ENCODE measurements at places on chromosomes 2 and 18.

GRCh38 chr2:55311444-55311870 lies 42.4 kb upstream of the MTIF2 start:
- no peak for DNase-seq

DNA sequence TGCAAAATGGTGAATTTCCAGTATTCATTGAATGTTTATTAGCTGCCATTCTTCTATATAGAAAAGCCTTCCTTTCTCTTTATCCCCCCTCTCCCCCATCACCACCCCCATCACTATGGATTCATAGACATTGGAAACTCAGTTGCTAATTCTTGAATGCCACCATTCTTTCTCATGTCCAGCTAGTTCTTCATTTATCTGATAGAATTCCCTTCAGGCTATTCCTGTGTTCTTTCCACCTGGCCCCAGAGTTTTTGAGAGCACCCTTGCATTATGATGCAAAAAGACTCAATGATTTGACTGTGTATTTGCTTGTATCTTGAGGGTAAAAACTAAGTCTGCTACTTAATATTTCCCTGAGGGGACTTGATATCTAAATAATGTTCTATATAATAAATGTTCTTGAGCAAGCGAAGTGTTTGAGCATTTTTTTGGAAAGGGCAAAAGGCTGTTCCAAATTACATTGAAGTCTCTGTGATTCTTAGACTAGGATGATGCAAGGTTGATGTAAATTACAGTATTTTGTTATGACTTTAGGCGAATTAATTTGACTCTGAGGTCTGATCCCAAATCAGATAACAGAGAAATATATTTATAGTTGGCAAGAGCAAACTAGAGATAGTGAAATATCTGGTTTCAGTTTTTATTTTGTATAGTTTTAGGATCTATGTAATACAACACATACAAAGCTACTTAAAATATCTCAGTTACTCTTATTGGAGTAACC lies 18.8 kb upstream of the SOS1 start:
- no peak for DNase-seq

- no peak for DNase-seq
Measured at GRCh38 chr2:129144082-129144791, 825.6 kb upstream of the HS6ST1 start.

DNA sequence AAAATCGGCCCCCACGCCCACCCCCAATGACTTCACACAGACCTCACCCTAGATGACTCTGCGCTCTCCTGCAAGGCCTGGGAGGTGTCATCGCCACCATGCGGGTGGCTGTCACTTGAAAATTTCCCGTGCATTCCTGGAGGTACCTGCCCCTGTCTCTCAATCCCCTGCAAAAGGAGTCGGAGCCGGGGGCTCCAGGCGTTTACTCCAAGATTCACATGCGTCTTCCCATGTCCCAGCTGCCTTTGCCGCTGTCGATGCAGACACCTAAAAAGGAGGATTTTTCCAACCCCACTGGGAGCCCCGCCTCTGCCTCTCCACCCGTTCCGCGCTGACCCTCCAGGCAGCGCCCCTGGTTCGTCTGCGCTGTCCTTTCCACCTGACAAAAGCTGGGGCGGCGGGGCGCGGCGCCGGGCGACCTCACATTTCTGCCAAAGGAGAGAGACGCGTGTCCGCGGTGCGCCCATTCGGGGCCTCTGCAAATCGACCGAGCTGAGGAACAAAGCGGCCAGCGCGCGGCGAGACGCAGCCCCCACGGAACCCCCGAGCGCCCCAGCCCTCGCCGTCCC lies 667 bp downstream of the REEP1 start:
- DNase-seq, result no peak

DNA sequence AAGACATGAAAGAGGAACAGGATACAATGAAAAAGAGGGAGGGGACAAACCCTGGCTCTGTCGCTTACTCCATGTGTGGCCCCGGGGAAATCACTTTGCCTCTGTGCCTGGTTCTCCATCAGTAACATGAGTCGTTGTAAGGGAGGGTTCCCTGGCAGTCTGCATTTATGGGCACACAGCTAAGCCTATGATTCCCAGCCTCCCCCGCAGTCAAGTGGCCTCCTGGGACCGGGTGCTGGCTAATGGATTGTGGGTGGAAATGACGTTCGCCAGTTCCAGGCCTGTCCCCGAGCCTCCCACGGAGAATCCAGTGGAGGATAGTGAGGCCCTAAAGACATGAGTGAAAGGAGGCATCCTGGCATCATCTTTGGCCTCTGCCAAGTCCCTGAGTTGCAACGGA lies 42.7 kb downstream of the SFXN5 start:
- peak; percentile 47 for DNase-seq

- no peak for DNase-seq
Measured at GRCh38 chr2:105746177-105747080, 1.7 kb downstream of the NCK2 start.

DNA sequence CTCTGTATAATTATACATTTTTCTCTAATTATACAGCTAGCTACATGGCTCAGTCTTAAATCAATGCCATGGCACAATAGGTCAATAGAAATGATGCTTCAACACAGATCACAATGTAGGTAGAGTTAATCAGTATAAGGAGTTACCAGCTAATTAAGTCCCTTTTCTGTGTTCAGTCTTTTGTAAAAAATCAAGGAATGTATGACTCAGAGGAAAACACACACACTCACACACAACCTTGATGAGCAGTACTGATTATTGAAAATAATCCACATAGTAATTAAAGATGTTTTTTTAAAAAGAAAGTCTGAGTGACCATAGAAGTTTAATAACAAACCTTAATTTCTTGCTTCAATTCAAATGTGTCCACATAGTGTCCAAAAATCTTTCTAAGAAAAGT lies 691.3 kb downstream of the LRP1B start:
- no peak for DNase-seq

DNA sequence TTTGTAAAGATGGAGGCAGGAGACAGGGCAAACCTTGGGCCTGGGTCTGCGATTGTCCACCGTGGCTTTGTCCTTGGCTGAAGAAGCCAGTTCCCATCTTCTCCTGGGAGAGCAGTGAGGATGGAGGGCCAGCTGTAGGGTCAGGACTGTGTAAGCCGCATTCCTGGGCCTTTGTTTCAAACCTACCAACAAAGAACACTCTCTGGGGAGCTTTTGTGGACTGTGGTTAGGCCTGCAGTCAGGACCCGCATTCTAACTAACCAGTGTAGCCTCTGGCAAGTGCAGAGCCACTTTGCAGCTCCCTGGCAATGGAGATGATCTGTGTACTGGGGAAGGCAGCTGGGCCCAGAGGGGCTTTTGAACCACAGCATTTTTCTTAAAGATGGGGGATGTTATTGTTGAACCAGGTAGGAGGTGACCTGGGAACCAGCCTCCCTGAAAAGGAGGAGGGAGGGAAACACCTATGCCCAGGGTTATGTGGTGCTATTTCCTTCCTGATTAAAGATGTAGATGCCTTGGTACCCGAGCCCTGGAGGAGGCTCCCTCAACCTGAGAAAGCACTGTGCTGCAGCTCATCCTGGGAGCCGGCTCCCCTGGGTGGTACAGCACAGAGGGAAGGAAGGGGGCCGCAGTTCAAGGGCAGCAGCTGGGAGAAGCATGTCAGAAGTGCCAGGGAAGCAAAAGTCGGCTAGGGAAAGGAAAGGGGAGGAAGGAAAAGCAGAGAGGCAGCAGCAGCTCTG lies 12.7 kb upstream of the SMAD4 start:
- no peak for DNase-seq

DNA sequence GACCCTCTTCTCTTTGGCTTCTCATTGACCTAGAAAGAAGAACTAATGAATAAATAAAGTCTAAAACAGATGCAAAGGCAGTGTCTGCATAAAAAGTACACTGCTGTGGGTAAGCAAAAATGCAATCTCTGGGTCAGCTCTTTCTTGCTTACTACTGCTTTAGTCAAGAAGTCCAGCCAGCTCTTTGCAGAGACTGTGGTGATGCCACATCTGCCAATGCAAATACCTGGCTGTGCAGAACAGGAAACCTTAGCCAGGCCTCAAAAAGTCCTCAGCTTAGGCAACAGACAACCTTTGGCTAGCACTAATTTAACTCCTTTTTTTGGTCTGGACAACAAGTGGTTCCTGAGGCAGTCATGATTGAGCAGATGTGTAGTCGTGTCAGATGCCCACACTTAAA lies 73.6 kb upstream of the RND3 start:
- DNase-seq, result no peak

GRCh38 chr2:239471011-239471792 lies 70.4 kb upstream of the HDAC4 start:
- DNase-seq, result no peak

- DNase-seq, result no peak
Measured at GRCh38 chr2:177106212-177106611, 106.4 kb upstream of the HNRNPA3 start.

GRCh38 chr2:136116813-136117390 lies 1.0 kb downstream of the CXCR4 start:
- DNase-seq, result no peak

GRCh38 chr2:195810340-195811098 lies 153.5 kb downstream of the SLC39A10 start:
- DNase-seq, result no peak

GRCh38 chr2:132478461-132479105 lies 62.0 kb downstream of the GPR39 start:
- DNase-seq, result peak; percentile 58

DNA sequence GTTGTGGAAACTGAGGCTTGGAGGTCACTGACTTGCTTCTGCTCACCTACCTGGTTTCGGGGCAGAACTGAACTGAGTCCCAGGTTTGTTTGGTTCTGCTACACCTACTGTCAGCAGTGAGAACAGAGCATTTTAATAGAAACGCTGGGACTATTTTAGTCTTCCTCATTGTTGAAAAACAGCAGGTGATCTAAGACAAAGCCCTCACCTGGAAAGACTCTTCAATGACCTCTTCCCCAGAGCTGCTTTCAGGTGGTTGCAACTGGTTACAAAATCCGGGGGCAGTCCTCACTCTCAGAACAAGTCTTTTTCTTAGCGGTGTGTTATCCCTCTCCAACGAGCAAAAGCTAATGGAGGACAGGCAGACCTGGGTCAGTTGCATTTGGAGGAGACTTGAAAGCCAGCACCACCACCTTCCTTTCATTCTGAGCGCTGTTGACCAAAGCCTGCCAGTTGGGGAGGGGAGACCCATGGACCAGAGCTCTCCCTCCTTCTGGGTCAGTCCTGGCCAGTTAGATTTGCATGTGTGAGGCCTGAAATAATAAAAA lies 217.0 kb downstream of the NCK2 start:
- DNase-seq, result no peak

GRCh38 chr2:55422876-55423665 lies 3.4 kb upstream of the CCDC88A start:
- DNase-seq, result no peak

DNA sequence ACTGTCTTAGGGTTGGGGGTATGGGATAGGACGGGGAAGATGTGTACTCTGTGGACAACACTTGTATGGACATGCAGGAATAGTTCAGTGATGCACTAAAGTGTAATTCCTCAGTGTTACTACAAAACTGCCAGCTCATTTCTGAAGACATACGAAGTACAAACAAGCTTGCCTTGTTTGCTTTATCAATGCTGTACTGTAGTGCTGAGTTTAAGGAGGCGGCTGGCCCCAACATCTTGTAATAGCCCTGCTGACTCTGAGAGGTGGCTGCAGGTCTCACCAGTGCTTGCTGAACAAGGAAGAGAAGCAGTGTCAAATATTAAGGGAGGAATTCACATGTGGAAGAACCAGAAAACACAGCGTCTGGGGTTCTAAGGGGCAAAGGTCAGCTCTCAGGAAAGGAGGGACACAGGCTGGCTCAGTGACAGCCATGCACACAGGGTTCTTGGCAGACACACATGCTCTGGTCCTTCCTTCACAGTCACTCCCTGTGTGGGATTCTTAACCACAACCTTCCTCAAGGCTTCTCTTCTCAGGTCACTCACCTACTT lies 39.8 kb upstream of the EVA1A start:
- no peak for DNase-seq

DNA sequence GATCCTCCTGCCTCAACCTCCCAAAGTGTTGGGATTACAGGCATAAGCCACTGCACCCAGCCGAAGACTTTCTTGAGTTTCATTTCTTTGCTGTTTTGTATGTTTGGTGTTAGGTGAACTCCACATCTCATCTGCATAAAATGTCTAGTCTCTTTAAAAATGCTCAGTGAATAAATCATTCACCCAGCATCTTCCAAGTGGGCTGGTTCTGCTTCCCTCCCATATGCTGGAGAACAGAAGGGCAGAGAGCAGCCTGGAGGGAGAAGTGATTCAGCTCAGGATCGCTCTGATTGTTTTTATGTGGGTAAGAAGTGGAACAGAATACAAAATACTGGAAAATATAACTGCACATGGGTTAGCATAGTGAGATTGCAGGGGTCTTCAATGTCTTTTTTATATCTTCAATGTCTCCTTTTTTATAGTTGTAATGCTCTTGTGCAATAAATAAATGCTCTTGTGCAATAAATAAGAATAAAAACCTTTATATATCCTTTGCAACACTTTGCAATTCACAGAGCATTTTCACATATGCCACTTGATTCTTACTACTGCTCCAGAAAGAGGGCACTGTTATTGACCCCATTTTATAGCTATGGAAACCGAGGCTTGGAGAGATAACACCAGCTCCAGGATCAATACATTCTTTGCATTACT lies 253.0 kb upstream of the NCKAP5 start:
- no peak for DNase-seq

GRCh38 chr2:128876986-128877983 lies 558.6 kb upstream of the HS6ST1 start:
- no peak for DNase-seq

- no peak for DNase-seq
Measured at GRCh38 chr2:3954261-3954660, 250.9 kb downstream of the DCDC2C start.

DNA sequence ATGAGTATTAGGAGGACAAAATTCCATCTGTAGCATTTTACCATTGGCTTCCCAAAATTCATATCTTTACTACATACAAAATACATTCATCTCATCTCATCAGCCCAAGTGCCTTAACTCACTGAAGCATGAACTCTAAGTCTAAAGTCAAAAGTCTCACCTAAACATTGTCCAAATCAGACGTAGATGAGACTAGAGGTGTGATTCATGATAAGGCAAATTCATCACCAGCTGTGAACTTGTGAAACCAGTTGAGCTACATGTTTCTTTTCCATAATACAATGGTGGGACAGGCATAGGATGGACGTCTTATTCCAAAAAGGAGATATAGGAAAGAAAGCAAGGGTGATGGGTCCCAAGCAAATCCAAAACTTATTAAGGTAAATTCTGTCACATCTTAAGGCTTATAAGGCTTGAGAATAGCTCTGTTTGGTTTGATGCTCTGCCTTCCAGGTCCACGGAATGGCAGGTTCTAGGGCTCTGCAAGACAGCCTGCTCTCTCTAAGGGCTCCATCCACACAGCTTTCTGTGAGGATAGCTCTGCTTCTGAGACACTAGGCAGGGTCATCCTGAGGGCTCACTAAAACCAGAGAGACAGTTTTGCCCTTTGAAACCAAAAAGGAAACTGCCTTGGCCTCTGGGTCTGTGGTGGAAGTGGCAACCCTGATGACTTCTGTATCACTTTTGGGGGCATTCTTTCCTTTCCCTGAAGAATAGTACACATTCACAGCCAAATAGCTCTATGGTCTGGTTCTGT lies 9.6 kb downstream of the IFIH1 start:
- no peak for DNase-seq
